ENCODE measurements at places on chromosomes 1 and 21.

- no peak for DNase-seq
These were observed 22.4 kb downstream of the PTAFR start for GRCh38 chr1:28154078-28154594.

DNA sequence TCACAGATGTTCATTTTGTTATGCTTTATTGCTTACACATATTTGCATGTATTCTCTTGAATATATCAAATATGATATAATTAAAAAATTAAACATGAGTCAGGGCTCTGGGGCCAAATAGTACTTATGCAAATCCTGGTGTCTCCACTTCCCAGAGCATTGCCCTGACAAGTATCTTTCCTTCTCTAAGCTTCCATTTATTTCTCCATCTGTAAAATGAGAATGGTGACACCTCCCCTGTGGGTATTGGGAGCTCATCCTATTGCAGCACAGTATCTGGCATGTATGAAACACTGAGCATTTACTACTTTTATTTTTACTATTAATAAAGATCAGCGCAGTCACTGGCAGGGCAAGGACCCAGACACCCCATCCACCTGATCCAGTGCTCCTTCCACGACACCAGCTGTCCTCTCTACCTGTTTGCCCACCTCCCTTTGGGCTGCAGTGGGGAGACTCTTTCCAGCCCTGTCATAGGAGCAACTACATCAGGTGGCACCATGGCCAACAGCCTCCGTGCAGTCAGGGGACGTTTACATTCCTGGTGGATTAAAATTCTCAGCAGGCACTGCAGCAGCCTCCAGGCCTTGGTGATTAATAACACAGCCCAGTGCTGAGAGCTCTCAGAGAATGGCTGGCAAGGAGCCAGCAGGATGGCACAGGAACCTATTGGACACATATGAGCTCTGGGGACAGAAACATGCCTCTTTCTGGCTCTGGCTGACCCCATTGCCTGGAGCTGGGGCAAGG lies 113.0 kb downstream of the DMRTB1 start:
- peak; percentile 43 for DNase-seq

DNA sequence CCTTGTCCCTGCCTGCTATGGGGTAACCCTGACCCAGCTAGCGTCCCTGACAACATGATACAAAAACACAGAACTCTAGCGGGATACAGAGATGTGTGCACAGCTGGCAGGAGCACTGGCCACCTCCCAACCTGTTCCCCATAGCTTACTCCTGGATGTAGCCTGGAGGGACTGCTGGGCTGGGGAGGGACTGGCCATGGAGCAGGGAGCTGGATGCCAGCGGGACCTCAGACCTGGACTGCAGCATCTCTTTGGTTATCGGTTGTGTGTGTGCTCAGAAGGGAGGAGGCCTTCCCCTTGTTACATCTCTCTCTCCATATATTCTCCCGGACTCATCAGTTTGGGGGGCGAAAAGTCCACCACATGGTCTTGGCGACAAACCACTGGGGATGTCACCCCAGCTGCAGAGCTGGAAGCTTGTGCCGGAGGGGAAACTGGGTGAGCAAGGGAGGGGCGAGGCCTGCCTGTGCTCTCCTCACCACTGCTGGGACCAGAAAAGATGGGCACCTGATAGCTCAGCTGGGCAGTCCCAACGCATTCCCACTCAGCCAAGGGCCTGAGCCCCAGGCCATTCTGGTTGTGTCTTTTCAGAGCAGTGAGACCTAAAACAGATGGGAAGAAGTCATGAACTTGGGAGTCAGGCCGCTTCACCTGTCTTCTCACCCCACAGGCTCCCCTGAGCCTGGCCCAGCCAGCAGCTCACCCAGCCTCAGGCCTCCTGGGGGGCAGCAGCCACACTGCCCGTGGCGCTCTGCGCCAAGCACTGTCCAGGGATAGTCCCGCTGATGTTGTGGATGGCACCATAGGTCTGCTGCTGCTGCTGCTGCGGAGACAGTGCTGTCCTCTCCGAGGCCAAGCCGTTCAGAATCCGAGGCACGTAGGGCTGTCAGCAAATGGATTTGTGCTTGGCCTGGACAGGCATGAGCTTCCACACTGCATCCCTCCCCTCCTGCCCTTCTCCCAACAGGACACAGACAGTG lies 35.6 kb downstream of the TMEM63A start:
- DNase-seq = no peak

DNA sequence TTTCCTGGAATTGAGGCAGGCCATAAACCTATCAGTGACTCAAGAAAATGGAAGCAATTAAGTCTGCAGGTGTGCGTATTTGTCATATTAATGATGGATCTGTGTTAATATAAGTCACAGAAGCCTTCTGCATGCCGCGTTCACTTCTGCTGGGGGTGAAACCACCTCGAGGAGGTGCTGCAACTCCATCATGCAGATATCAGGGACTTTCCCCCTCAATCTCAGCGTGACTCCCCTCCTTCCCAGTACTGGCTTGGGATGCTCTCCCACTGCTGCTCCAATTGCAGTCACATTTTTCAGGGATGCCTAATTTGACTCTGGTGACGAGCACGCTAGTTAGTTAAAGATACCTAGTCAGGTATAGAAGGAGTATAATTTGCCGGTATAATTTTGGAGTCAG lies 87.5 kb downstream of the ASTN1 start:
- no peak for DNase-seq

DNA sequence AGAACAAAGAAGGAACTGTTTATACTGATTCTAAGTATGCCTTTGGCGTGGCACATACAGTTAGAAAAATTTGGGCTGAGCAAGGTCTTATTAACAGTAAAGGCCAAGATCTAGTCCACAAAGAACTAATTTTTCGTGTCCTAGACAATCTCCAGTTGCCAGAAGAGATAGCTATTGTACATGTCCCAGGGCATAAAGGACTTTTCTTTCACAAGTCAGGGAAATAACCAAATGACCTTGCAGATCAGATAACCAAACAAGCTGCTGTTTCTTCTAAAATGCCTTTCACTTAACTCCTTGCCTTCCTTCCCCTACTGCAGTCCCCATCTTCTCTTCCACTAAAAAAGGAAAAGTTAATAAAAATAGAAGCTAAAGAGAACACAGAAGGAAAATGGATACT lies 4.0 kb downstream of the TEX50 start:
- DNase-seq = no peak

GRCh38 chr1:39992234-39992633 lies 37.3 kb downstream of the MFSD2A start:
- peak; percentile 51 for DNase-seq

GRCh38 chr1:9794081-9794480 lies 29.7 kb downstream of the CLSTN1 start:
- DNase-seq = no peak

DNA sequence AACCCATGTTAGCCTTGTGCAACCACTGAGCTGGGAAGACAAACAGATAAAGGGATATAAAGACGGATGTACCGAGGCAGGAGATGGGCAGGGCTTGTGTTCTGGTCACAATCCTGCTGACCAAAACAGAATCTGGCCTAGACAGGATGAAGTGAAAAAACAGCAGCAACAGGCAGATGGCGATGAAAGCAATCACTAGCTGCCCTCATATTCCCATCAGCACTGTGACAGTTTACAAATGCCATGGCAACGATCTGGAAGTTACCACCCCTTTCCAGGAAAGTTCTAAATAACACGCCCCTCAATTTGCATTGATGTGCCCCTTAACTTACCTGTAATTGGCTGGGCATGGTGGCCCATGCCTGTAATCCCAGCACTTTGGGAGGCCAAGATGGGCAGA lies 40.6 kb upstream of the CD46 start:
- no peak for DNase-seq

GRCh38 chr1:204188959-204189639 lies 7.2 kb downstream of the KISS1 start:
- no peak for DNase-seq

- no peak for DNase-seq
These were observed 262.0 kb downstream of the KIF26B start for GRCh38 chr1:245416781-245417180.

GRCh38 chr1:18484721-18485120 lies 4.0 kb downstream of the KLHDC7A start:
- no peak for DNase-seq

DNA sequence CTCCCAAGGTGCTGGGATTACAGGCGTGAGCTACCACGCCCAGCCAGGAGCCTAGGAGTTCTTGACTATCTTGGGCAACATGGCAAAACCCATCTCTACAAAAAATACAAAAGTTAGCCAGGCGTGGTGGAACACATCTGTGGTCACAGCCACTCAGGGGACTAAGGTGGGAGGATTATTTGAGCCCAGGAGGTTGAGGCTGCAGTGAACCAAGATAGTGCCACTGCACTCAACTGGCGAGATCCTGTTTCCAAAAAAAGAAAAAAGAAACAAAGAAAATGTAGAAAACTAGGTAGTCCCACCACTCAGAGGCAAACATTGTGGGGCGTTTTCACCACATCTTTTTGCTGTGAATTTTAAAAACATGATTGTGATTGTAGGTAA lies 141.3 kb downstream of the ZZZ3 start:
- DNase-seq = no peak

GRCh38 chr1:226902601-226903000 lies 32.2 kb downstream of the PSEN2 start:
- no peak for DNase-seq

- no peak for DNase-seq
These were observed 70.8 kb downstream of the PLA2G4A start for GRCh38 chr1:186899577-186899976.

All from GM03348 (cell line).